DMS79 (cell line): ENCODE measurements at places on chromosomes 7 and 10.
A peak's percentile ranks its signal among the peaks of the same experiment; 100 is the strongest.

GRCh38 chr7:108413782-108414492 is 42.3 kb downstream of the NRCAM start:
- DNase-seq: no peak

DNA sequence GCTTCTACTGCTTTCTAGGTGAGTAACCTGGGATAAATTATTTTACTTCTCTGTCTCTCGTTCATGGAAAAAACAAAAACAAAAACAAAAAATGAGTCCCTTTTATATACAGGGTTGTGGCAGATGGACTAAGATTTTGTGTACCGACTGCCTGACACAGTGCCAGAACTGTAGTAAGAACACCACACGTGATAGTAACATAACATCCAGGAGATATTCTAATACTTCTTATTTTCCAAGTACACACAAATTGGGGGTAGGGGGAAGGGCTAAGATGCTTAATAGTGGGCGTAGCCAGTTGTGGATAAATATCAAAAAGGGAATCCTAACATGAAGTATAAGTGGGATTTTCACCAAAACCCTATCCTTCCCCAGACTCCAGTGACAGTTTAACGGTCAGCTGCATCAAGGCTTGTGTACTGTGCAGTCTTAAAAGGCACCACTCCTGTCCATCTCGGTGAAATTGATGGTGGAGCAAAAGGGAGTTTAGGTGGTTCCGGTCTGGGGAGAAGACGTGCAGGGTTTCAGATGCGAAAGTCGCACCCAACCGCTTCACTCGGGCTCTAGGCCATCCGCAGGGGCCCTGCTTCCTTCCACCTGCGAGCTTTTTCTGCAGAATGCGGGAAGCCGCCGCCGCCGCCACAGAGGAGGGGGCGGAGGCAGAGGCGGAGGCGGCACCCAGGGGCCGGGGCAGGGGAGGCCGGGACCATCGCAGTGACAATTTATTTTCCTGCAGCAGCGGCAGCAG is at the start of gene STAMBPL1:
STAMBPL1 (plus strand) TSS at position 712 of the 748 bp plus-strand sequence. CDS start 21,464 bp downstream, outside the sequence.
- no peak for DNase-seq

DNA sequence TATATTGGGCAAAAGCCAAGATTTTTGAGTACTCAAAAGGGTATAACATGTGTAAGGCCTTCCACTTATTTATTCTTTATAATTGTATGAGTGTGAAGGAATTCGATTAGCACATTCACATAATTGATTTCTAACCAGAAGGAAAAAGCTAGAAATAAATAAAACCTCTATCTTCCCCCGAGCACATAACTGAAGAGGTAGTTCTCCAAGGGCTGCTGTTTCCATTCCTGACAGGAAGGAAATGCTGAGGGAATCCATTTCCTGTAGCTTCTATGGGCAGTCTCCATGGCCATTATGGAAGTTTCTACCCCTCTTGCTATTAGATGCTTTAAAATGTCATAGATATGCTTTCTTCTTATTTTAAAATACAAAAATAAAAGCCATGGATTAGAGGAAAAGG is 70.5 kb upstream of the ABCB5 start:
- DNase-seq: no peak

DNA sequence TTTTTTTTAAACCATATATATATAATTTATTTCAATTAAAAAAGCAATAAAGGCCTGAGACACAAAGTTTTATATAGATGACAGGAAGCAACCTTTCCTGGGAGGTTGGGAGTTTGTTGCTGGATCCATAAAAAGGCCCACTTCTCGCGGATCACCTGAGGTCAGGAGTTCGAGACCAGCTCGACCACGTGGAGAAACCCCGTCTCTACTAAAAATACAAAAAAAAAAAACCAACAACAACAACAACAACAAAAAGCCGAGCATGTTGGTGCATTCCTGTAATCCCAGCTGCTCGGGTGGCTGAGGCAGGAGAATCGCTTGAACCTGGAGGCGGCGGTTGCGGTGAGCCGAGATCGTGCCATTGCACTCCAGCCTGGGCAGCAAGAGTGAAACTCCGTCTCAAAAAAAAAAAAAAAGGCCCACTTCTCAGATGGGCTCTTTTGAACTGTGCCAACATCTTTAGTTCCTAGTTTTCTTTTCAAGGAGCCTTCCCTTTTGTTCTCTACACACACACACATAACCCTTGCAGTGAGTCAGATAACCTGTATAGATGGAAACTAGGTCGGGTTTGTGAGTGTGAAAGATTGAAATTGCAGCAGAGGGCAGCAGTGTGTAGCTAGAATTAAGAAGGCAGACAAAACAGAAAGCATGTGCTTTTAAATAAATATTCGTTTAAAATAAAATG is 1.2 kb upstream of the SMNDC1 start:
- peak; percentile 1 for DNase-seq

- peak; percentile 33 for DNase-seq
Observed at GRCh38 chr7:100582041-100582579, 3.8 kb downstream of the LRCH4 start.

GRCh38 chr7:134920026-134920753 is 66.1 kb upstream of the AGBL3 start:
- no peak for DNase-seq

GRCh38 chr7:32142649-32143048 is 72.4 kb upstream of the PDE1C start:
- DNase-seq: no peak

GRCh38 chr7:135386181-135386580 is 123.7 kb downstream of the CNOT4 start:
- DNase-seq: no peak

DNA sequence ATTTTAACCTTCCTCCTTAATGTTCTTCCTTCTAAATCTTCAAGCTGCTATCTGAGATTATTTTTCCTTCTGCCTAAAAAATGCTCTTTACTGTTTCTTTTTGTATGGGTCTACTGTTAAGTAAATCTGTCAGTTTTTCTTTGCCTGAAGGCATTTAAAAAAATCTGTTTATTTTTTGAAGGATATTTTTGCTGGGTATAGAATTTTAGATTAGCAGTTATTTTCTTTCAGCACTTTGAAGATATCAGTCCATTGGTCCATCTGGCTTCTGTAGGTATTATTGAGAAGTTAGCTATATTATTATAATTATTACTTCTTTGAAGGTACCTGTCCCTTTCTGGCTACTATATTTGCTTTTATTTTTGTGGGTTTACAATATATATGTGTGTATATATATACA is 171.4 kb downstream of the BBS9 start:
- DNase-seq: no peak

DNA sequence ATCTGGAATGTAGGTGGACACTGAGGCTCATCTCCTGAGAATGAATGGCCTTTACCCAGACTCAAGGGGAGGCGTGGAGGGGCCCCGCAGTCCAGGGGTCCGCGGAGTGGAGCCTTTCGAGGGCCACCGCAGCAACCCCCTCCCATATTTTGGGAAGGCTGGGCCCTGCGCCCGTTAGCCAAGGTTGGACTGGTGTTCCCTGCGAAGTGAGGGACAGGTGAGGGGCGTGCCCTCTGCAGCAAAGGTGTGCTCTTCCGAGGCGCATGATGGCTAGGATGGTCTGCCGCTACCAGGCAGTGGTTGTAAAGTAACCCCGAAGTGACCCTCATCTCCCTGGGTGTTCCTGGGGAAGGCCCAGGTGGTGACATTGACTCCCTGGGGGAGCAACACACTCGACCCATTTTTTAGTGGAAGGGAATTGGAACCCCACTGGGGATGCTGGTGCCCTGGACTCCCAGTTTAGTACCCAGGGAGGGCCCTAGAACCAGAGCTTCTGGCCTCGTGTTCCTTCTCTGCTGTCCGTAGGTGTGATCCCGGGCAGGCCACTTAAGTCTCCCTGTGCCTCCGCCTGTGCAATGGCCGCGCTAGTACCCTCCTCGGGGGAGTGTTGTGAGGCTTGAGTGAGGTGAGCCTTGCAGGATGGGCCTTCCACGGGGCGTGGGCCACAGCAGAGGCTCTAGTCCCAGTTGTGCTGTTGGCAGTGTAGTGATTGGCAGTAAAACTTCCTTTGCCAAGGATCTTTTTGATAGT is 779 bp downstream of the FAM241B start:
- no peak for DNase-seq

DNA sequence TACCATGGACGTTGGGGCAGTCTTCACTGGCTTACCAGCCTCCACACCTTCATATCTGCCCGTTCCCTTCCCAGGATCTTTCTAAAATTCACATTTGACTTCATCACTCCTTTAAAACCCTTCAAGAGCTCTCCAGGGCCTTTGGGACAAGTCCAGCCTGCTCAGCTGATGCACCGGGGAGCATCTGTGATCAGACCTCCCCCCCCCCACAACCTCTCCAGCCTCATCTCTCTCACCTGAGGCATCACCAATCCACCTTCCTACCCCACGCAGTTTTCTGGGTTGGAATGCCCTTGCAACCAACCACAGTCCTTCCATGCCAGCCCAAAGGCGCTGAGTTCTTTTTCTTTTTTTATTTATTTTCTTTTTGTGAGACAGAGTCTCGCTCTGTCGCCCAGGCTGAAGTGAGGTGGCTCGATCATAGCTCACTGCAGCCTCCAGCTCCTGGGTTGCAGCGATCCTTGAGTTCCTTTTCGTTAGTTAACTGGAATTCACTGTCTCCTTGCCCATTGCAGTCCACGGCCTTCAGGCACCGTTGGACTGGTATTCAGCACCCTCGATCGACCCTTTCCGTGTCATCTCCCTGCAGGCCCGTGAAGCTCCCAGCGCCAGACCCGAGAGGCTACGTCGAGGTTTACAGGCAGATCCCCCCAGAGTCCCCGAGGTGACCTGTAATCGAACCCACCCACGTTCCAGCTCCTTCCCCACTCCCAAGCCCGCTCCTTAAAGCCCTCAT is 654 bp downstream of the ALKBH4 start:
- no peak for DNase-seq

GRCh38 chr7:108063520-108063933 is 60.6 kb upstream of the LAMB1 start:
- no peak for DNase-seq

- DNase-seq: no peak
Observed at GRCh38 chr10:36303896-36304295, 661.8 kb upstream of the FZD8 start.

DNA sequence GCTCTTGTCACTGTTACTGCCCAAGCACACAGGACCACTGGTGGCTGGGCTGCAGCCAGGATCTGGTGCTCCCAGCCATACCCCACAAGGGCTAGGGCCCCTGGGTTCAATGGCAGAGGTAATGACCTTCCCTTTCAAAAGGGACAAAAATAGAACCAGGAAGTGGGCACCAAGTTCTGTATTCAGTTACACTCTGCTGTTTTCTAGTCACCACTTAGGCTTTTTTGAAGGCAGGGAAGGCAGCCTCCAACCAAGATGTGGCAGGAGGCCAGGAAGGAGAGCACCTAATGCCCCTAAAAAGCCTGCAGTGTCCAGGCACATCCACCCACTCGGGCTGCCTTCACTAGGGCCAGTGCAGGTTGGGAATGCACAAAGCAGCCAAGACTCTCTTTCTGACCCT is 47.8 kb downstream of the NOD1 start:
- peak; percentile 56 for DNase-seq
